ENCODE measurements at places on chromosomes 6 and 20.

DNA sequence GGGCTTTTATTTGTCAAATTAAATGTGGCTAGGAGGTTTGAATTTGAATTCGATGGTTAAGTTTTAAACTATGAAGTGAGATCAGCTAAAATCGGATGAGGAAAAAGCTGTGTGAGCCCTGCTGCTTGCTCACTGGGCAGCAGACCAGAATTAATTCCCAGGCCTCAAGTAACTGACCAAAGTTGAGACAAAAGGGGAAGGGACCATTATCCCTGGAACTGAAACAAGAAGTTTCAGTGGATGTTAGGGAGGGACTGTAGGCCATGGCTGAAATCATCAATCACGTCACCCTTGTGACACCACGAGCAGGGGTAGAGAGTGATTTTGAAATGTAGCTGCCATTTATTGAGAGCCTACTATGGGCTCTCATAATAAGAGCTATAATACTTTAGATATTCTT, 7.0 kb upstream of the PRSS35 start:
- DNase-seq = no peak

- no peak for DNase-seq
These were observed 36.3 kb downstream of the FAM50B start for GRCh38 chr6:3885262-3886036.

DNA sequence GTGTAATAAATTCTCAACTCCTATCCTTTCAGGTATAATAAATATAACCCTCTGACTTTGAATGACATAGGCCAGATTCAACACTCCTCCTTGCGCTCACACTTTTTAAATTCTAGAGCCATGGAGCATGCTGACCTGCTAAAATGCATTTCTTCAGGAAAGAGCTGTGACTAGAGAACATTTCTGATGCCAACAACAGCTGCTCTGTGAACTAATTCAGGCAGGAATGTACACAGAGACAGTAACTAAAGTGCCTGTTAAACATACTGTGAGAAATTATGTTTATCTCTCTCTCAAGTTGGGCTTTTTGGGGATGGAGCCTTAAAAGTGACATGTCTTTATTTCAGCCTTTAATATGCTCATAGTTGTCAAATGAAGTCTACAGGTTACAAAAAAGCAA, 8.3 kb downstream of the NHSL1 start:
- no peak for DNase-seq

- DNase-seq = no peak
These were observed 150.9 kb downstream of the ARID1B start for GRCh38 chr6:156928126-156928525.

DNA sequence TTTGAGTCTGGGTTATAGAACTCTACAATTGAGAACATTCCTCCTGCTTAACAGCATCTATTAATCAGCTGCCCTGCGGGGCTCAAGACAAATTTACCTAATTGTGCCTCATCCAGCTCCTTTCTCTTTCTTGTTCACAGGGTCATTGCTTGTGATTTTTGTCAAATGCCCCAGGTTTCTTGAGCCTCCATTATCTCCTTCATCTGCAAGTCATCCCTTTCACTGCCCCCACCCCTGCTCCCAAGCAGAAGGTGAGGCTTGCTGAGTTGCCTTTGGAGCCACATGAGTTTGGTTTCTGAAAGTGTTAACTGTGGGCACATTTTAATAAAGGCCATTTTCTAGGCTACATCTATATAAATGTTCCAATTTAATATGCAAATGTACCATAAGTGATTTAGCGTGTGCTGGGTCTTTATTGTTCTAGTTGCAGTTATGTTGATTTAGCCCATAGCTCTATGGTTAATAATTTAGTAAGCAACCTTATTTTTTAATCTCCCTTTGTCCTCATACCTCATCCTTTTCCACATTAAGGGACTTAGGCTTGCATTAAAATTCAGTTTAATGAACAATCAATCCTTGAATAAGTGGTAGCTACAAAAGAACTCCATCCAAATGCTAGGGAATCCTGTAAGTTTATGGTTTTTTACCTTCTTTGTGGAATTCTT, 56.1 kb downstream of the VSTM2L start:
- DNase-seq = no peak

- no peak for DNase-seq
These were observed 544 bp upstream of the KHDC1 start for GRCh38 chr6:73263570-73263909.

- no peak for DNase-seq
These were observed 28.0 kb downstream of the DIDO1 start for GRCh38 chr20:62898093-62898964.

- DNase-seq = no peak
These were observed 278.7 kb upstream of the RNF217 start for GRCh38 chr6:124683507-124683906.

GRCh38 chr20:51021067-51022025, 1.6 kb downstream of the KCNG1 start:
- no peak for DNase-seq

DNA sequence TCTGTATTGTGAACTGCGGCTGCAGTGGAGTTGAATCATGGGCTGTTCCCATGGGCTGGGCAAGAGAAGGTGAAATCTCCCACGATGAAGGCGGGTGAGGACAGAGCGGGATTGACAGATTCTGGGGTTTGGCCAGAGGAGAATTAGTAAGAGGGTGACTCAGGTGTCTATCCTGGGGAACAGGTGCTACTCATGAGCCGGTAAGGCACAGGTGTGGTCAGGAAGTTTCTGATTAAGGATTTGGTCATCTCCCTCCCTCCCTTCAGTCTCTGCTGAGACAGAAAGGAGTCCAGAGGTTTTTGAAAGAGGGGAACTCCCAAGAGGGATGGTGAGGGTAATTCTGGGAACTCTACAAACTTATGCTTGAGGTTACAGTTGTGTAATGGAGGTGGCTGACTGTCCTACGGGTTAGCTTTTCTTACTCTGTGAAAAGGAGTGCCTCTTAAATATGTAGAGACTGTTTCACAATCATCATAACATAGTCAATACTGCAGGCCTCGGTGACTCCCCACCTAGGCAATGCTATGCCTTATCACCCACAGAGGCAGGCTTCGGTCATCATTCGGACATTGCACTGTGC, 31.5 kb downstream of the SERPINB1 start:
- DNase-seq = no peak

DNA sequence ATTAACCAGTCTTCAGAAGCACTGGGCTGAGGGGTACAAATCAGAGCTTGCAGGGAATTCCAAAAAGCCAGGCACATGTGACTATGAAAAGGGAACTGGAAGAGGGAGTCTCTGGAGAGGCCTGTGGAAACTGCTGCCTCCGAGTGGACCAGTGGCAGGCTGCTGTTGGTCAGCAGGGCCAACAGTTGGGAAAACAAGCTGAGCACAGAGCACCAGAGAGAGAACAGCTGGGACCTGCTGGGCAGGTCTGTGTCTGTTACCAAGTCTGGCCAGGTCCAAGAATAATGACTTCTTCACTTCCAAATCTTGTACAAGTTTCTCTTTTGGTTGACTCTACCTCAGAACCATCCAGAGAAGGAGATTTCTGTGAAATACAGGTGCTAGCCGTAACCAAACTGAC, 81.4 kb downstream of the LIN28B start:
- no peak for DNase-seq

DNA sequence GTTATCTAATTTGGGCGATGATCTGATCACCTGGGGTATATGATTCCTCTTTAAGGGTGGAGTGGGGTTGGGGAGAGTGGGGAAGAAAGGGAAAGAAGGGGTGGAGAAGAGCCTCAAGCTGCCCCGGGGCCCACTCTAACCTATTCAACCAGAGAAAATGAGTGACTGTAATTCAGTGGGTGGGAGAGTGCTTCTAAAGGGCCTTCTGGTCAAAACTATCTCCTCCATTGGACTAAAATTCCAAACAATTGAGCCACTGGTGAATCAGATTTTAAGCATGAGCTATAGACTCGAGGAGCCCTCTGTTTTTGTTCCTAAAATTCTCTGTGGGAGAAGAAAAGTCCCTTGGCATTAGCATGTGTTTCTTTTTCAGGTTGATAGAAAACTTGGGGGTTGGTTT, 296.8 kb downstream of the CLIC5 start:
- DNase-seq = no peak

DNA sequence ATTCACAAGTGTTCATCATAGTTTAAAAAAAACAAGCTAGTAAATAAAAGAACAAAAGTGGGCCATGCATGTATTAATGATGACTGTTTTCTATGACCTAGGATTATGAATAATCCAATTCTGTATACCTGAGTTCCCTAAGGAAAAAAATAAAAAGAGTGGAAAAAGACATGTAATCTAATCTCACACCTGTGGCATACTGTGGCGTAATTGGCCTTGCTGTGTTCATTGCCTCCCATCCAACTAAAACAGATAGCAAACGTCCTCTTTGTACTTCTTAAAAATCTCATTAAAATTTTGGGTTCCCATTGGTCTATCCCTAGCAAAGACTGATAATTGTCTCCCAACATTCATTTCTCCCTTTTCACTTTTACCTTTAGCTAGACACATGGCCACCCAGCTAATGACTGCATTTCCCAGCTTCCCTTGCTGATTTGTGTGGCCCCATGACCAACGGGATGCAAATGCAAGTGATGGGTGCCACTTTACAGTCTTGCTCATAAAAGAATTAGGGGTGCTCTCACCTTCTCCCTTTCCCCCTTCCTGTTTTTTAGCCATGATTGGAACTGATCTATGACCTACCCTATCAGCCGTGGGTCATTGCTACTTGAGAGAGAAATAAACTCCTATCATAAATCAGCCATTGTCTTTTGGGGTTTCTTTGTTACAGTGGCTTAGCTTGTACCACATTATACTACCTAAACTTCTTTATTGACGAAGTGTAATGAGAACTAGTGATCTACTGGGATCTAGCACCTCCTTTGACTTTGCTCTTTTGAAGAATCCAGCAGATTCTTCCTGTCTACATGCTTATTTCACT, 32.0 kb upstream of the TBC1D22B start:
- DNase-seq = no peak

- DNase-seq = no peak
These were observed 4.6 kb upstream of the NKX2-2 start for GRCh38 chr20:21518292-21518991.

GRCh38 chr6:154384191-154384590, 27.6 kb upstream of the IPCEF1 start:
- no peak for DNase-seq

GRCh38 chr6:166621114-166621540, 5.9 kb downstream of the RPS6KA2 start:
- no peak for DNase-seq

DNA sequence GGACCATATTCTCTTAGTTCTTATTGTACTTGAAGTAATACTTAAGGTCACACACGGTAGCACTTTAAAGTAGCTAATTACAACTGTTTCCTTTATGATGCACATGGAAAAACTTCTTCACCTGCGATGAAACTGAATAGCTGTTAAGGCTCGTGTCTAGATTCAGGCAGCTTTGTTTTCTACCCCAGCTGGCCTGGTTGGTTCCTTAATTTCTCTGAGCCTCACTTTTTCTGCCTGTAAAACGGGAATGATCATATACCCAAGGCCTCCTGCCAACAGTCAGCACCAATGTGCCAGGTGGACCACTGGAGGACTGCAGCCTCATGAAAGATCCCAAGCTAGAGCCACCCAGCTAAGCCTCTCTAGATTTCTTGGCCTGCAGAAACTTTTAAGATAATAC, 35.0 kb downstream of the EDN3 start:
- no peak for DNase-seq

DNA sequence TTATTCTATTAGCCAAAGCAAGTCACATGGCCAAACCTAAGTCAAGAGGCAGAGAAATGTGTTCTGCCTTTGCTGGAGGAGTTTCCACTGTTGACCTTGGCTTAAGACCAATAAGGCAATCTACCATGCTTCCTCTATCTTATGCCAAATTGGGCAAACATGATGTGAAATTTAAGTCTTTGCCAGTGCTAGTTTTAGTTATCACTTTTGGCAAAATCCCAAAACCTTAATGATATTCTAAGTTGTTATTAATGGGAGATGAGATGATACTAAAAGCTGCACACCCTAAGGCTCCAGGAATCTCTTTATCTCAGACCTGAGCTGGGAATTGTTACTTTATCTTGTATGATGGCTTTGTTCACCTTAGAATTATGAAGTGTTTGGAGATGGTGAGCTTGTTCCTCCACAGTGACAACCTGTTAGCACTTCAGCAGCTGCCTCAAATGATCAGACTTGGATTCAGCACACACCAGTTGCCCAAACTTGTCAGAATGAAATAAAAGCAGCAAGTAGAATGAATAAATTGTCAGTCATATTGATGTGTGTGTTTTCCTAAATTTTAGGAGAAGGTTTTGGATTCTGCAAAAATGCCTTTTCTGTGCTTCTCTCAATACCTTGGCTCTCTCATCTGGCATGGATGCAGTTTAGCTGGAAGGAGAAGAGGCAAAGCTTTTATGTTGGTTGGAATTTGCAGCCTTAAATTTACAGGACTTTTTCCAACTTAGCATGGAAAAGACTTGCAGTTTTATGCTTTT, 49.3 kb downstream of the RIN2 start:
- DNase-seq = no peak

DNA sequence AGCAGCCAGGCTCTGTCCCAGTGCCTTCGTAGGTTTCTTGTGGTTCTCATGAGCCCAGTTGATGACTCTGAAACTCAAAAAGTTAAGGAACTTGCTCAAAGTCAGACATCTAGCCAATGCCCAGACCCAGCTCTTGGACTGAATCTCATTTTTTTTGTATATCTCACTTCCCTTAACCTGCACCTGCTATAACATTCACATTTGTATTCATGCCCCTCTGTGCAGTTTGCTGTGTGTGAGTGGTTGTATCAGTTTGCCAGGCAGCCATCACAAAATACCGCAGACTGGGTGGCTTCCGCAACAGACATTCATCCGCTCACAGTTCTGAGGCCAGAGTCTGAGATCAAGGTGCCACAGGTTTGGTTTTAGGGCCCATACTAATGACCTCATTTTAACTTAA, 49.9 kb downstream of the IPCEF1 start:
- DNase-seq = no peak

- no peak for DNase-seq
These were observed 222.7 kb upstream of the GMDS start for GRCh38 chr6:2467929-2468600.

GRCh38 chr6:37204014-37204751, 34.2 kb downstream of the PIM1 start:
- DNase-seq = no peak

DNA sequence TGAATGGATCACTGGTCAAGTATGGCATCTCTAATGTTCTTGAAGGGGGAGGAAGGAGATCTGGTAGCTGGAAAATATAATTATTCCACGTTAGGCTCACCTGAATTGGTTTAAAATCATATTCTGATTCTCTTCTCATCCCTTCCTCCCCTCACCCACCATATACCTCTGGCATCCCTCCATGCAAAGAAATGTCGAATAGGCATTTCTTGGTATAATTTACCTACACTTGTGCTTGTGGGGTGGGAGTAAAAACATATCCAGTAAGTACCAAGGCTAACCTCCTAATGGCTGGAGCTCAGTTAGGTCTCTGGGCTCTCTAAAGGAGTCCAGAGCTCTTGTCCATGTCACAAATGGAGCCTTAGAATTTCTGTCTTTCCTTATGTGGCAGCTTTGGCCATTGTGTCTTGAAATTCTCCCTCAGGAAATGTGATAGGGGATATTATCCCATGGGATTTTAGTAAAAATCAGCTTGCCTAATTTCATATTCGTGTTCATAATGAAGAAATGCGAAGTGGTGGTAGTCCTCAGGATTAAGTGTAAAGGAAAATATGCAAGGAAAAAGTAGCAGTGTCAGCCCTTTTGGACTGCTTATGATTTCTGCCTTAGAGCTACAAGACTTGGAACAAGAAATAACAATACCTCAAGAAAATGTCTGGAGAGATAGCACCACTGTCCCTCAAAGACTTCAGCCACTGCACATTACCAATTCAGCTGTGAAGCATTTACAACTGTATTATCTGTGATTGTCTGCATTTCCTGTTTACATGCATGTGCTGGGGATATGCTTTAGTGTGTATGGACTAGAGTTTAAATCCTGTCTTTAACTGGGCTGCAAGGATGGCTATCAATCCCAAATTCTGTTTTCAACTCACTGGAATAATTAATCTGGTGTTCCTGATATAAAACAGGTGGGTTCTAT, 12.3 kb downstream of the TAF11 start:
- no peak for DNase-seq

Measured in CD4-positive, alpha-beta T cell treated with Interleukin-6 for 4 hours (primary cell).